Activated CD8-positive, alpha-beta T cell treated with anti-CD3 and anti-CD28 coated beads, Interleukin-2, amount 10 ng/mL, durations not matched to agents 7 days and 5 days (primary cell): ENCODE measurements at places on chromosomes 12 and 14. TPM values are rescaled to one million over a fixed set of nuclear protein-coding genes. Genes with fewer than 3 reads are reported as not detected.

DNA sequence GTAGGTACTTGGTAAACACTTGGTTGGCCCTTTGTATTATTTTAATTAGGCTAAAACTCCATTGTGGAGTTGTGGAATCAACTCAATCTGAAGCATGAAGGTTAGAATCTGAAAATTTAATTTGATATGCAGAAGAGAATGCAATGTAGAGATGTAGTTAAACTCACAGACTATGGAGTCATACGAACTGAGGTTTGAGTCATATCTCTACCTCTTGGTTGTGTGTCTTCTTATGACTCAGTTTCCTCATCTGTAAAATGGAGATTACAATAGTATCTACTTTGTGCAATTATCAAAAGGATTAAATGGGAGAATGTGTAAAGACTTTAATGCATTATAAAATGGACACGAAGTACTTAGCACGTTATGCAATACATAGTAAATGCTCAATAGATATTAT lies 146.0 kb upstream of the IFNG-AS1 start:
- DNase-seq: no peak

DNA sequence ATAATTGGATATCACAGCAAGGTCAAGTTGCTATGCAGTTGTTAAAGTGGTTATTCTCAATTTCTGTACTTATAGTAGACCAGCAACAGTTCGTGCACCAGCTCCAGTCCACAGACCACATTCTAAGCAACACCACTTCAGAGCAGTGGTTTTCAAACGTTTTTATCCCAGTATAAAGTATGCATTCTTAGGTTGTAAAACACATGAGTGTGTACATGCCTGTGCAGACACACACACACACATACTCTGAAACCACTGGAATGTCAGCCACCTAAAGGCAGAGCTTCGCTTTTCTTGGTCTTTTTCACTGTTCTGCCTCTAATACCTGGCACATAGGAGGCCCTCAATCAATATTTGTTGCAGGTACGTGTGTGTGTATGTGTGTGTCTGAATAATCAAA lies 22.2 kb upstream of the C12orf71 start:
- no peak for DNase-seq

DNA sequence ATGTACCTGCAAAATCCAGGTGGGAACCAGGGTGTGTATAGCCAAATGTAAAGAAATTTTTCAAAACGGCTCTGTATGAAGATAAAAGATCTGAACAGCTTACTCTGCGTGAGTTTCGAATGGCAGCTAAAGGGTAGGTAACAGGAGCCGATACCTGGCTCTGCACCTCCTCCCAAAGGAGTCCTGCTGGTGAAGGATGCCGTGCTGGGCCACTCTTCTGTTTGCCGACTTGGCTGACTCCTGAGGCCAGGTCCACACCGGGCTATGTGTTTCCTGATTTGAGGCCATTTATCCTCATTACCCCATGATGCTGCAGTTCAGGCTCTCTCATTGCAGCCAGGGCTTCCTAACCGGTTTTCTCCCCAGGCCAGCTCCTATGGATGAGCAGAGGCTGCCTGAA lies 244.6 kb downstream of the SLC41A2 start:
- DNase-seq: no peak

DNA sequence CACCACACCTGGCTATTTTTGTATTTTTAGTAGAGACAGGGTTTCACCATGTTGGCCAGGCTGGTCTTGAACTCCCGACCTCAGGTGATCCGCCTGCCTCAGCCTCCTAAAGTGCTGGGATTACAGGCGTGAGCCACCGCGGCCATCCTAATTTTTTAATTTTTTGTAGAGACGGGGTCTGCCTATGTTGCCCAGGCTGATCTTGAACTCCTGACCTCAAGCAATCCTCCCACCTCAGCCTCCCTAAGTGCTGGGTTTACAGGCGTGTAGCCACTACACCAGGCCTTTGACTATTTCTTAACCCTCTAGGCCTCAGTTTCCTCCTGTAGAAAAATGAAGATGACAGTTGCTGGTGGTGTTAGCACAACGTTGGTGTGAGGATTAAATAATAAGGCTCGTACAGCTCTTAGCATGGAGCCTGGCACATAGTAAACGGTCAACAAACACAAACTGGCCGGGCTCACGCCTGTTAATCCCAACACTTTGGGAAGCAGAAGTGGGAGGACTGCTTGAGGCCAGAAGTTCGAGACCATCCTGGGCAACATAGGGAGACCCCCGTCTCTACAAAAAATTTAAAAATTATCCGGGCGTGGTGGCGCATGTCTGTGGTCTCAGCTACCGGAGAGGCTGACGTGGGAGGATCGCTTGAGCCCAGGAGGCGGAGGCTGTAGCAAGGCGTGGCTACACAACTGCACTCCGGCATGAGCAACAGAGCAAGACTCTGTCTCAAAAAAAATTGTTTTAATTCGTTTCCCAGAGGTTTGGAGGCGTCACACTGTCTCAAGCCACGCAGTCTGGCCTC lies 979 bp downstream of the DDX54 start:
- DNase-seq: no peak

GRCh38 chr14:21241218-21241819 lies 27.9 kb downstream of the HNRNPC start:
- no peak for DNase-seq

- DNase-seq: no peak
Measured at GRCh38 chr12:3681595-3682061, 71.3 kb downstream of the CRACR2A start.

GRCh38 chr14:52835122-52835903 lies 43.9 kb upstream of the GNPNAT1 start:
- DNase-seq: no peak

- no peak for DNase-seq
Measured at GRCh38 chr12:121708313-121709063, 4.1 kb upstream of the TMEM120B start.

DNA sequence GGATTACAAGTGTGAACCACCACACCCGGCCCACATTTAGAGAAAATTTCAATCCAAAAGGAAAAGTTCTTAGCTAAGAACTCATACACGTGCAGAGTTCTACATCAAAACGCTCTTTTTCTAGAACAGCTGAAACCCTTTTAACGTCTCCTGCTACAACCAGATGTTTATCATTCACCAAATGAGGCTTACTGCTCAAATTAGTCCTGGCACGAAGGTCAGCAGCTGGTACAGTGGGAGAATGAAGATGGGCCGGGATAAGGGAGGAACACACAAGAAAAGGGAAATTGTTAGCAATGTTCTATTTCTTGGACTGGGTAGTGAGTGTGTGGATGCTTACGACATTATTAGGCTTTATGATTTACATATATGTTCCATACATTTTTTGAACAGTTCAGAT lies 37.2 kb downstream of the PRKAB1 start:
- DNase-seq: no peak

GRCh38 chr12:51868821-51869495 lies 18.9 kb upstream of the ANKRD33 start:
- no peak for DNase-seq

PPP4R4 gene
- total RNA-seq: 0.26 TPM

HVCN1 gene
- total RNA-seq: 30.8 TPM

A2M gene
- total RNA-seq: not detected
